ENCODE measurements at places on chromosomes 12 and 14.

- no peak for DNase-seq
Measured at GRCh38 chr12:94258593-94258992, 110.2 kb downstream of the PLXNC1 start.

DNA sequence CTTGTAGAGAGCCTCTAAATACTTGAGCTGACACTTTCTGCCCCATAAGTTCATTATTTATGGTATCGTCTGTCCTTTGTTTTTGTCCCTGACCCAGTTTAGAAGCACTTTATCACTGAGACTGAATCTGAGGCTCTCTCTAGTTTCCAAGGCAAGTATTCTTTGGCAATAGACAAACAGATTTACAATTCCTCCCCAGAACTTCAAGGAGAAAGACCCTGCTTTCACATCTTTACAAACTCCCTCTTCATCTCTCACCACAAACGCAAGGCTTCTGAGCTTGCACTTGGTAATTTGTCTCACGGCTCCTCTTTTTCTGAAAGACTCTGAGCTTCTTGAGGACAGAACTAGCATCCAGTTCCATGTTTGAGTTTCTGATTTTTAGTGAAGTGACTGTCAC, 49.8 kb upstream of the PARP11 start:
- DNase-seq = no peak

GRCh38 chr14:87691042-87691881, 301.7 kb downstream of the GALC start:
- DNase-seq = no peak

GRCh38 chr14:52266782-52267181, 716 bp upstream of the PTGDR start:
- DNase-seq = peak; percentile 21

DNA sequence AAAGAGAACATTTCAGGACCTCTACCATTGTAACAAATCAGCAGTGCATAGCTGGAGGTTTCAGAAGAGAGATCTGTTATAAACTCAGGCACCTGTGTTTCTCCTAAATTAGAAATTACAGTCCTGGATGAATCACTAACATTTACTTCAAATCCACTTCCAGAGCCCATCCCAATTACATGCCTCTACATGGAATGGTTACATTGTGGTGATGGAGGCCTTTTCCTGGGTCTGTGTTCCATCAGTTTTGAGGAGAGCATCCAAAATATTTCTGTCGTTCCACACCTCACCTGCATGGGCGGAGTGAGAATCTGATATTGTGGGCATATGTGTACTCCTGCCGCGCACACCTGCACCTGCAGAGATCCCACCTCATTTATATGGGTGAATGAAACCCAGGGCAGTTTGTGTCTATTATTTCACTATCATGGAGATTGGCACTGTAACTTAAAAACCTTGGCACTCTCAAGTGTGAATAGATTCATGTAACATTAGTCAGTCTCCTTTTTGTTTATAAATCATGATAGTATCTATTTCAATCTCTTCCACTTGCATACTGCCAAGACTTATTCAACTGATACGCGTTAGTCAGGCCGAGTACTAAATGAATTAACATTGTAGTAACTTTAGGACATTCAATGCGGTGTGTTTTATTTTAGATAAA, 215.1 kb upstream of the FAR2 start:
- no peak for DNase-seq

DNA sequence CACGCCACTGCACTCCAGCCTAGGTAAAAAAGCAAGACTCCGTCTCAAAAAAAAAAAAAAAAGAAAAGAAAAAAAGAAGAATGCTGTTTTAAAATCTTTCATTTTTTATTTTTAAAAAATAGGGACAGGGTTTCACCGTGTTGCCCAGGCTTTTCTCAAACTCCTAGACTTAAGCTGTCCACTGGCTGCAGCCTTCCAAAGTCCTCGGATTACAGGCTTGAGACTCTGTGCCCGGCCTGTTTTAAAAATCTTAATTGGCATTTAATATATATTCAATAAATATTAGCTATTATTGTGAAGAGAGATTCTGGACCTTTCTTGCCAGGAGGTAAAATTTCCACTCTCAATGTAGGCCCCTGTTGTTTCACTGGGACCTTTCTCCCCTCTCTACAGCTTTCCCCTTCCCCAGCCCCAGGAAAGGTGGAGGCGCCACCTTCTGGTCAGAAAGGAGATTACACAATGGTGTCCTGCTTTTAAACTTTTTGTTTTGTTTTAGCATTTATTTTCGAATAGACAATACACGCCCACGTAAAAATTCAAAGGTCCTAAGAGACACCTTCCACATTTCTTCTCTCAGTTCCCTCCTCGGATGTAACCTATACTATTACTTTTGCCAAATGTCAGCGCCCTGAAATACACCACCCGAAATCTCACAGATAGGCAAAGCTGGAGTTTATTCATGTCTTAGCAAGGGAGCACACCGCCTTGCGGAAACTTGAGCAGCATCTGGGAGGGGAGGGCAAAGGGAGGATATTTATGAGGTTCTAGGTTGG, 23.8 kb upstream of the PHC1 start:
- peak; percentile 6 for DNase-seq

DNA sequence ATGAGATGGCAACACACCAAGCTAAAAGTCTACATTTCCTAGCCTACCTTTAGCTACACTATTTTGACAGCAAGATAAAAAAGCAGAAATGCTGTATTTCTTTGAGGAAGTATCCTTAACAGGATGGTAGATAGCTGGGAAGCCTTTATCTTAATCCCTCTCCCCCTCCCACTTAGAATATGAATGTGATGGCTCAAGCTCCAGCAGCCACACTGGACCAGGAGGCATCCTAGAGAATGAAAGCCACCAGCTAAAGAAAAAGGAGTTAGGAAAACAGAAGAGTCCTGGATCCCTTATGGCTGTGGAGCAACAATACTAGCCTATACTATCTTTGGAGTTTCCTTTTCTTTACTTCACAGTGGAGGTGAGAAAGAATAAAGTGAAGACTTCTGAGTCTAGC, 15.1 kb downstream of the NAP1L1 start:
- DNase-seq = no peak

GRCh38 chr12:79782172-79782900, 91.6 kb upstream of the PAWR start:
- no peak for DNase-seq

- DNase-seq = no peak
Measured at GRCh38 chr12:21337453-21337852, 2.7 kb upstream of the SLCO1A2 start.

DNA sequence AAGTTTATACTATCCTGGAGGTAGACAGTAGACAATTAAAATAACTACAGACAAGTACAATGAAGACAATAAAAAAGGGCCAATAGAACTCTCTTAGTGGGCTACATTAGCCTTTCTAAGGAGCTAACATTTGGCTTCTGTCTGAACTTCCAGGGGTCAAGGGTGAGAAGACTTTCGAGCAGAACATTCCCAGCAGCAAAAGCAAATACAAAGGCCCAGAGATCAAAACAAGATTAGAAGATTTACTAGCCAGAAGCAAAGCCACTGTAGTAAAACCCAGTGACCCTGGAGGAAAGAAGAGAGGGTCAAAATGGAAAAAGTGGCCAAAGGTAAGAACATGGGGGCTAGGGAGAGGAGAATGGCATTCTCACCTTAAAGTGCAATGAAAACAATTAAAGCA, 63.2 kb downstream of the ATP2B1 start:
- DNase-seq = no peak

DNA sequence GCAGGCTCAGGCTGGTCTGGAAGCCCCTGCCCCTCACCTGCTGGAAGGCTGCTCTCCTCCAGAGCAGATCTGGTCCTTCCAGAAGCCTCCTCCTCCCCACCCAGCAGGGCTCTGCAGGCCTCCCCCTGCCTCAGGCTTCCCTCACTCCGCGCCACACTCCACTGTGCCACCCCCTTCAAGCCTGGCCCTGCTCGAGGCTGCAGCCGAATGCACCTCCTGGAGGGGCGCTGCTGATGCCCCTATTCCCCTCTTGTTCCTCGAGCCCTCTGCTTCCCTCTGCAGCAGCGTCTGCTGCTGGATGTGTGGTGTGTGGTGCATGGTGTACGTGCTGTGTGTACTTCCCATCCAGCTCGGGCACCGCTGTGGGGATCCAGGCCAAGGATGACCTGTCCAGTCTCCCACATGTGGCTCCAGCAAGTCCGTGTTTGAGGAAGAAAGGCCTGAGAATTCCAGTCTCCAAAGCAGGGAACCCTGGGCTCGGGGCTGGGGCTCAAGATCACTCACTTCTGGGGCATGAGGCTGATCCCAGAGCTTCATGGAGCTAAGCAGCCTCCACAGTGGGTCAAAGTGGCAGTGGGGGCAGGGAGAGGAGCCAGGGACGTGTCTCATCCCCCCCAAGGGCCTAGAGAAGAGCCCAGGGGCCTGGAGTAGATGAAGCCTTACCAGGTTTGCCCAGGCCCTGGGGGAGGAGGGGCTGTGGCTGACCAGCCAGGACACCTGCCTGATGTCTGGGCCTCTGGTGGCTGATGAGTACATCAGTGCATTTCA, 136.0 kb upstream of the C14orf180 start:
- DNase-seq = no peak

DNA sequence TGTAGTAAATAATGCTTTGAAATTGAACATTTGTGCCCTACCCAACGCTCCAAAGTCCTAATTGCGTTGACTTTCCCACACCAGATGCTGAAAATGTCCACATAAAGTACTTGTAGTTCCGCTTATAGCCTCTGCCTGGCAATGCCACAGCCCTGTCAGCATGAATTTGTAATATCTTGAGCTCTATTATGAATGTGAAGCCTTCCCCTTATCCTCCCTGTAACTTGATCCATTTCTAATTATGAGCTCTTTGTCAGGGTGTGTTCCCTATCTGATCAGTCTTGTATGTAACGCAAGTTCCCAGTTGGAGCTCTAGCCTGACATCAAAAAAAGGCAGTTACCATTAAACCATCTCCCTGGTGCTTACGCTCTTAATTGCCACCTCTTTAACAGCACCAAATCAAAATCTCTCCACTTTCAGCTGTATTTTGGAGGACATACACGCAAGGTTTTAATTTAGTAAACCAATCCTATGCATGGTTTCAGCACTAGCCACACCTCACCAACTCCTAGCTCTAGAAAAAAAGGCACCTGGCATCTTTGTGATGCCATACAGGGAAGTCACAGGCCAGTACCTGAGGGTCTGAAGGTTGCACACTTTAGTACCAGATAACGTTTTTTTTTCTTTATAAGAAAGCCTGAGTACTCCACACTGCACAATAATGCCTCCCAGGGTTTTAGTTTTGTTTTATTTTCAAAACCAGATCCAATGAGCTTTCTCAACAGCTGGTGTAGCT, 69.3 kb downstream of the EEA1 start:
- no peak for DNase-seq

Data from MG63 (cell line).